ENCODE measurements at places on chromosomes 2 and 18.

DNA sequence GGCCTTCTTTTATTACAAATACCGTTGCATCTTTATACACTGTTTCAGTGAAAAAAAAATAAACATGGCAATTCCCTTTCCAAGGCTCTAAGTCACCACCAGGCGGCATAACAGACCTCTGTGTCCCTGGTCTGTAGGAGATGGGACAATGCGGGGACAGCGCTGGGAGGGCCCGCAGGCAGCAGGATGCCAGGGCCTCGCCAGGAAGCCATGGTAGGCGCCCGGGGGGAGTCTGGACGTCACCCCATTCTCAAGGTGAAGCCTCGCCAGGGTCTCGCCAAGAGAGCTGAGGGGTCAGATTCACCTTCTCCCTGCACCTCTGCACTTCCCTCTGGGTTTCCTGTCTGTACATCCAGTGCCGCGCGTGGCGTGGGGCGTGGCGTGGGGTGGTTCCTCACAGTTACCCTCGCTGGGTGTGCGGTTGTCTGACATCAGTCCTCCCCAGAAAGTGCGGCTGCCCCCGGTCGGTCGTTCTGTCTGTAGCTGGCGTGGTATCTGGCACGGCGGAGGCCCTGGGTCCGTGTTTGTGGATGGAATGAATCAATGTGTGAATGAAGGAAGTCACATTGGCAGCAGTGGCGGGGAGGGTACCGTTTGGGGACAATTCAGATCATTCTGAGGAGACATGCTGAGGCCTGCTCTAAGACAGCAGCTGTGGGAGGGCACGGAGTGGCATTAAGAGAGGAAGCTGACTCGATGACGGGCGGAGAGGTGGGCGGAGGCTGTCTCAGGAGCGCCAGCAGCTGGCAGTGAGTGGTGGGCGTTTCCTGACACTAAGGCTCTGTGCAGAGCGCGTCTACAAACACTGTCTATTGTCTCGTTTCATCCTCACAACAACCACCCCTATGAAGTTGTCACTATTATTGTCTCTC lies 46.0 kb downstream of the LRRFIP1 start:
- DNase-seq, result peak; percentile 94

DNA sequence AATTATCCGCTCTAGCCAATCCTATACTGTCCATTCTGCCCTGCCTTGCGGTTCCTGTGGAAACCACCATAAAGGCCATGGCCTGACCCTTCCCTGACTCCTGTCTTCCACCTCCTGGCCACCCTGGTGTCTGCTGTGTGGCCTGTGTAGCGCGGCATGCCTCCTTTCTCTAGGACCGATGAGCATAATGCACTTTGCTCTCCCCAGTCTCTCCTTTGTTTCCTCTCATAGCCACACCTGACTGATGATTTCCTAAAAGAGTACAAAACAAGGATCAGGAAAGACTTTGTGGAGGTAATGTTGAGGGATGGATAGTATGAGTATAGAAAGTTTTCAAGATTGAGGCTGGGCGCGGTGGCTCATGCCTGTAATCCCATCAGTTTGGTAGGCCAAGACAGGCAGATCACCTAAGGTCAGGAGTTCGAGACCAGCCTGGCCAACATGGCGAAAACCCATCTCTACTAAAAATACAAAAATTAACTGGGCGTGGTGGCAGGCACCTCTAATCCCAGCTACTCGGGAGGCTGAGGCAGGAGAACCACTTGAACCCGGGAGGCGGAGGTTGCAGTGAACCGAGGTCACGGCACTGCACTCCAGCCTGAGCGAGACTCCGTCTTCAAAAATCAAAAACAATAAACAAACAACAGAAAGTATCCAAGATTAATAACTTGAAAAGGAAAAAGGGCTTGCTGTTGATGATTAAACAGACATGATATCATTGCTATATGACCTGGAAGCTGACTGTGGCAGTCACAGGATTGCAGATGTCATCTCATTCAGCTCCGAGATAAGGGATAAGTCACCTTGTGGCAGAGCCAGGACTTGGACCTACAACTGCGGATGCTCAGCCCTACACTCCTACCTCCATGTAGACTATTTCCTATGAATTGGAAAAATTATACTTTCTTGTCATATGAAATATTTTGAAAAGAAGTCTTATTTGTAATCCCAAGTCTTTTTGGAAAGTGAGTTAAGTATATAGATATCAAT lies 16.6 kb downstream of the SOWAHC start:
- DNase-seq, result no peak

GRCh38 chr2:175064797-175065196 lies 59.6 kb upstream of the CHN1 start:
- no peak for DNase-seq

GRCh38 chr2:235480614-235481013 lies 13.2 kb upstream of the AGAP1 start:
- no peak for DNase-seq
